Tongue (tissue), 3 donors: ENCODE measurements at places on chromosomes 12 and 14. TPM values are rescaled to one million over a fixed set of nuclear protein-coding genes. Genes with fewer than 3 reads are reported as not detected.

Gene DTX1
- total RNA-seq = 10.9 TPM

DNA sequence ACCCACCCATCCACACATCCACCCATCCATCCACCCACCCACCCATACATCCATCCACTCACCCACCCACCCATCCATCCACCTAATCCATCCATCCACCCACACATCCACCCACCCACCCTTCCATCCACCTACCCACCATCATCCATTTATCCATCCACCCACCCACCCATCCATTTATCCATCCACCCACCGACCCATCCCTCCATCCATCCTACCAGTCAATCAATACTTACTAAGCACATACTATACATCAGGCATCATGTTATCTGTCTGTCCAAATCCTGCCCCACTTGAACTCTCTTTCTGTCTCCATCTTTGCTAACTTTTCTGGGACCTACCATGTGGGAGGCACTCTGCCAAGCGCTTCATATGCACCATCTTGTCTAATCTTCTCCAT is 15.4 kb downstream of the GALNT9 start:
- DNase-seq = no peak

DNA sequence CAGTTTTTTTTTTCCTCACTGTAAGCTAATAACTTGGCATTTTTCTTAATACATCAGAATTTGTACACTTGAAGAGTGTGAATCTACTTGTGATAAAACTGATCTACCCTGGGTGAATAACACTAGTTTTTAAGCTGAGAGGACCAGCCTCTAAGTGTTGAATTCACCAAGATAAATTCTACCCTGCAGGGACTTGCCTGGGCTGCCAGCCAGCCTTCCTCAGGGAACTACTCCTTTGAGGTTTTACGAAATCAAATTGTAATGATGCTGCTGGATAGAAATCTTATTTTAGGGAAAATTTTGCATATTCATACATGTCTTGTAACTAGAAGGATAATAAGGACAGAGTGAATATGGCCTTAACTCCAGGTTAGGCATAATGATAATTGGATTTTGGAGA is 1.9 kb downstream of the MED21 start:
- no peak for DNase-seq

DNA sequence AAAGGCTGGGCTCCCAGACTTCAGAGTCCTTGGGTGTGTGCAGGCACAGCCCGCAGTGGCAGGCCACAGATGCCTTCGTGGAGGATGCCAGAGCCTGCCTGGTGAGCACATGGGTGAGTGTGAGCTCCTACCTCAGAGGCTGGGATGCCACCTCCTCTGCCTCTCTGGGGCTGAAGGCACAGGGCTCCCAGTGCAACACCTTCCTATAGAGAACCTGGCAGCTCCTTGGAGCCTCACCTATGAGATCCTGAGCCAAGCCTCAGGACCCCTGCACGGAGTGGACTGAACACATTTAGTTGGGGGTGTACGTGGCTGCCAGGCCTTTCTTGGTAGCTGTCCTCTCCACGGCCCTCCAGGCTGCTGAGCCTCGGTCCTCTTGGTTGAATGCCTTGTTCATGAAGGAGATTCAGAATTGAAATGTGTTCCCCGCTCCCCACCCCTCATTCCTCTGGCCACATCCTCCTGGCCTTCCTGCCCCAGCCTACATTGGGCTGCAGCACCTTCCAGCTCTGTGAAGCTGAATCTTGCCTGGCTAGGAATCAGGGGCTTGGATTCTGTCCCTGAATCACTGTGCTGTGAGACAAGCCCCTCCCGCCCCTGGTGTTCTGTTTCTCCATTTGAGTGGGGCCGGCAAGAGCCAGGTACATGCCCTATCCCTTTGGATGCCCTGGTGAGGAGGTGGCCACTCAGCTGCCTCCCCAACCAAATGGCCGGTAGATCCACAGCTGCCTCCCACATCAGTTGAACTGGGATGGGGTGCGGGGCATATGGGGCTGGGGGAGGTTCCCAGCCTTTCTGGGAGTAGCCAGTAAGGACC is 38.7 kb upstream of the TRAF3 start:
- DNase-seq = no peak

Gene ACOT4
- total RNA-seq = not detected

GRCh38 chr12:13073173-13073572 is 29.0 kb downstream of the FAM234B start:
- DNase-seq = no peak

- DNase-seq = no peak
These were observed 1.9 kb downstream of the MYO1A start for GRCh38 chr12:57047981-57048380.

GRCh38 chr12:19039515-19039914 is 90.0 kb upstream of the PLEKHA5 start:
- no peak for DNase-seq

Gene CFAP251
- 4.5 TPM for total RNA-seq

DNA sequence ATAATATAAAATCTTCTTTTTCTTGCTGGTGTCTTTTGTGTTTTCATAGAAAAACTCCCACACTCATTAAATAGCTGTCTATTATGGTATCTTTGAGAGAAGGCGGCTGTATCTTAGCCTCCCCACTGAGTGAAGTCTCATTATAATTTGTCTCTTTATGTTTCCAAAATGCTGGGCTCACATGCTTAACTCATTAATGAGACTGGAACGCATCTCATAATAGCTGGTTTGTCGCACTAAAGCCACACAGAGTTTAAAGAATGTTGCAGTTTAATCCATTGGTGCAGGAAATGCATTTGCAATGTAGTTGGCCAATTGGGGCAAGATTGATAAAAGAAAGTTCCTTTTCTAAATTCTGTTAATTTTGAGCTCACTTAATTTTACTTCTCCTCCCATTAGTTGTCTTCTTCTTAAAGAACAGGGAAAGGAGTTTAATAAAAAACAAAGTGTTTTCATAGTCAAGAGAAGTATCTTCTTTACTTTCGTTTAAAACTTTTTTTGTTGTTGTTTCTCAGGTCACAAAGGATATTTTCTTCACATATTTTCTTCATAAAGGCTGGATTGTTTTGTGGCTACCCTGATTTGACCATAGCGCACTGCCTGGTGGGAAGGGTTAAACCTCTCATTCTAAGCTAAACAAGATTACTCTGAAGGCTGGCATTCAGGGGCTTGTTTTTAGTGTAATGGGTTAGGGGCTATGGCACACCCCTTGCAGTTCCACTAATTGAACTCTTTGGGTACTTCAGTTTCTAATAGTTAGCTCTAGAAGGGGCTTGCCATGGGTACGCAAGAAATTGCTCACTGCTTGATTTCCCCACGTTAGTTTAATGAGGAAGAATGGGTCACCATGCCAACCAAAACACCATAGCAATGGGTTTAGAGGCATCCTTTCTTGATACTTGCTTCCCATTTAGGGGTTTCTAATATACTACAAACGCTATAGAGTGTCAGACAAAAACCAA is 197.0 kb downstream of the TMTC2 start:
- no peak for DNase-seq

GRCh38 chr14:100526632-100527031 is 60.6 kb downstream of the BEGAIN start:
- no peak for DNase-seq

DNA sequence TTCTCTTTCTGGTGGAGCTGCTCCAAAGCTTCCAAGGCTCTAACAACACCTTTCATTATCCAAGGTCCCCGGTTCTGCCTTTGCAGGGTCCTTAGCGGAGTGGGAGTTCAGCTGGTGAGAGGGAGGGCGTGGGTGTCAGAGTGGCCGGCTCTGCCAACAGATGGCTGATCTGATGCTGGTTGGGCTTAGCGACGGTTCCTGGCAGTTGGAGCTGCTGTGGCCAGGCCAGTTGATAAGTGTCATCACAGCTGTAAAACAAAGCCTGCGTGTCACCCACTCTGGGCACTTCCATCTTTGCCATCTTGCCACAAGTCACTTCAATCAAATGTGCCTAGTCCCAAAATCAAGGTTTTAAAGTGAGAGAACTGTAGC is 36.3 kb downstream of the RIN3 start:
- DNase-seq = peak; percentile 84

GRCh38 chr14:89137526-89138163 is 279.4 kb downstream of the FOXN3 start:
- DNase-seq = no peak

Gene PRORP
- total RNA-seq = 15.9 TPM

- DNase-seq = no peak
These were observed 35.7 kb downstream of the PAWR start for GRCh38 chr12:79655036-79655435.

DNA sequence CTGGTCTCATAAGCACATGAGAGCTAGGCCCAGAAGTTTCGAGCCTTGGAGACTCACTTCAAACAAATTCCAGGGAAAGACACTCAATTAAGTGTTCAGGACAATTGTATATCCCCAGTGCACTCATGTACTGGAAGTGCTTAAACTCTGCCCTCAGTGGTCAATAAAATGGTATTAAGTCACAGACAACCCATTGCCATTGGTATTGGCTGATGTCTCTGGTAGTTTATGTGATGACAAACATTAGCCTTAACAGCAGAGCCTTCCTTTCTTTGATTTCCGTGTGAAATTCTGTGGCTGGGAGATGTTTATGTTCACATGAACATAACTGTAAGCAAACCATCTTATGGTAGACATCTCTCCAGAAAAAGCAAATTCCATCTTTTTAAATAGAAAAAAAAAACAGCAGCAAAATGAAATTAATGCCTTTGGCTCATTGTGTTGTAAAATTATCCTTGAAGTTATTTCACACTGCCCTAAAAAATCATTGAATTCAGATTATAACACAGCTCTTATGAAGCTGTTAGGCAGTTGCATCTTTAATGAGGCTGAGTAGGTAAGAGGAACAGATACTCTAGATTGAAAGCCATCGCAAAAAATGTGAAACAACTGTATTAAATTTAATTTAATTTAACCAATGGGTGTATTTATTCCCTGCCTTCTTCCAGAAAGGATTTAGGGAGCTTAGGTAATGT is 216.2 kb upstream of the PLEKHG7 start:
- DNase-seq = no peak

GRCh38 chr12:124940143-124940392 is 25.6 kb upstream of the UBC start:
- DNase-seq = no peak

DNA sequence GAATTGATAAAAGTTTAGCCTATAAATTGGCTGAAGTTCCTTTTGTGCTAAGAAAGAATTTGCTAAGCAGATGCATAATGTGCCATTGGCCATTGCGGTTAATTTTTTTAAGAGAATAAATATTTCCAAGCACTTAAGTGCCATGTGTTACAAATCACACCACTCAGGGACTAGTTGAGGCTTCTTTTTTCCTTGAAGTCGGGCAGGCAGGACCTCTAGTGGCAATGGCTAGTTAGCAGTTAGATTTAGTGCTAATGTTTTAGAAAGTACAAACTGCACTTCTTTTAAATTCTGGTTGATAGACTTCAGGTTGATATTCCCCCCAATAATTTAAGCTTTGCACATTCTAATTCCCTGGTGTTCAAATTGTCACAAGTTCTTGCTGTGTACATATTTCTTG is 294.3 kb downstream of the APAF1 start:
- DNase-seq = peak; percentile 24

DNA sequence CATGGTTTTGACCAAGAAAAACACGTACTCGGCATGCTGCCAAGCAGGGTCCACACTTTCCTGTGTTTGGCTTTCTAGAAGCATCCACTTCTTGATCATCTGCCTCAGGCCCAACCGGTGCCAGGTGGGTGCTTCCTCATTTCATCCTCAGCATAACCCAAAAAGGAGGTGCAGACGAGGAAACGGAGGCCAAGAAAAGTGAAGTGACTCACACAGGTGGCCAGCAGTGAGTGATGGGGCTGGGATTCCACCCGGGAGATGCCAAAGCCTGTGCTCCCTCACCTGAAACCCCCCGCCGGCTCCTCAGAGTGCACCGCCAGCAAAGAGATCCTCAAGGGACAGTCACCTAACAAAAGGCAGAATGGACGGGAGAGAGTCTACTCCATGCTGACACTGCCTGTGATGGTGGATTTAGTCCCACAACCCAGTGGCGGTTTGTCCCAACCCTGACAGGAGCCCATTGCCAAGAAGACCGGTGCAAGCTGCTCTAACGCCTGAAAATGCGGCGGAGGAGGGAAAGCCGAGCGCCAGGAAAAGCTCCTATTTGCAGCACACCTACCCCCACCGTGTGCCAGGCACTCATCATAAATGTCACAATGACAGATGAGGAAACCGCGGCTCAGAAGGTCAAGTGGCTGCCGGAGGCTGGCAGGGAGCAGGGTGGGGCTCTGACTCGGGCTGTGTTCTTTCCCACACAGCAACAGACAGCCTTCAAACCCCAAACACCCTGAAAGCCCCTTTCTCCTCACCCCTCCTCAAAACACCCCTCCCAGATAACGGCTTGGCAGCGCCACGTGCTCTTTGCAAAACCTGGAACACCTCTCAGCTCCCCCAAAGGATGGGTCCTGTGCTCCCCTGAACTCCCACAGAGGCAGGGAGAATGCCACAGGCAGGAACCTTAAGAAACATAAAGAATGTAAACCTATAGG is 18.8 kb downstream of the BCL11B start:
- DNase-seq = no peak

GRCh38 chr14:65128096-65128495 is 25.8 kb upstream of the MAX start:
- DNase-seq = no peak

DNA sequence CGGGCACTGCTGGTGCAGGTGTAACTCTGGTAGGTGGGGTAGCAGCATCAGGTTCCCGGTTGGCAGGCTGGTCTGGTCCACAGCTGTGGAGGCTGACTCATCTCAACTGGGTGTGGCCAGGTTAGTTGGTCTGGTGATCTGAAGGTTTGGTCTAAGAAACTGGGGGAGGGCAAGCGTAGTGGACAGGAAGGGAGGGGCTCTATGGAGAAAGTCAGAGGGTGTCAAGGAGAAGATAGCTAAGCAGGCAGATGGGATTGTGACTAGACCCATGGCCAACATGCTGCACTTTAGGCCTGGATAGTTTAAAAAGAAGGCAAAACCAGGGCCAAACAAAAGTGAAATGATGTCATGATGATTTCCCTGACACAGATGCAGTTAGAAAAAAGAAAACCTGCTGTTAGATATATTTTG is 7.9 kb downstream of the TRIM9 start:
- DNase-seq = no peak

GRCh38 chr12:51217133-51217967 is 512 bp downstream of the POU6F1 start:
- DNase-seq = peak; percentile 57

DNA sequence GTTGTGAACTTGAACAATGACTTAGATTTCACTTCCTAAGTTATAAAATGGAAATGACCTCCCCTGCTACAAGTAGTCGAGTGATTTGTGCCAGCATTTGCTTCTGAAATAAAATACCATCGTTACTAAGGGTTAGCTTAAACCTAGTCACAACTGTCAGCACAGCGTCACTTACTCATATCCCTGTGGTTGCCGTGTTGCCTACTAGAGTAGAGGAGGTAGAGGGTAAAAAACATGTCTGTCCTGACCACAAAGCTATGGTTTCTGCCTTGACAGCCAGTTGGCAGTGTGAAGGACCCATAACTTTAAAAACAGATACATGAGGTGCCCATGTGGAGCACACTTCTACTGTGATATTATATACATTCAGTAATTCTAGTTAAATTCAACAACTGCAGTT is 234.2 kb upstream of the RGS6 start:
- DNase-seq = no peak

GRCh38 chr14:102949801-102950451 is 27.5 kb downstream of the AMN start:
- peak; percentile 74 for DNase-seq

Gene KLRG1
- 8.0 TPM for total RNA-seq
